GM18507 (cell line): ENCODE measurements at places on chromosomes 11 and 22.

DNA sequence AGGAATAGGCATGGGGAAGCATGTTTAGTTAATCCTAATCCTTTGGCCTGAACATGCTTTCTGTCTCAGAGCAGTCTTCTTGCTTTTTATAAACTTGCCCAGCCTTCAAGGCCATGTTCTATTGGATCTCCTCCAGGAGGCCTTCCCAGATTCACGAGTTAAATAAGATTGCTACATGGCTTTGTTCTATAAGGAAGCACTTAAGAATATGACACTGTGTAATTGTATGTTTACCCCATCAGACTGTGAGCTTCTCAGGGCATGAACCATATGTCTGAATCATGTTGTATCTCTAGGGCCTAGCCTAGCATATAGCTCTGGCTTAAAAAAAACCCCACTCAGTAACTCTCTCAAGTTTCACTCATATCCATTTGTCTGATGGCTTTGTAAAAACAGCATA lies 26.4 kb upstream of the UCP3 start:
- no peak for DNase-seq

GRCh38 chr11:88404932-88405710 lies 67.6 kb upstream of the CTSC start:
- no peak for DNase-seq

GRCh38 chr11:96223083-96223482 lies 119.9 kb downstream of the MAML2 start:
- DNase-seq: no peak

DNA sequence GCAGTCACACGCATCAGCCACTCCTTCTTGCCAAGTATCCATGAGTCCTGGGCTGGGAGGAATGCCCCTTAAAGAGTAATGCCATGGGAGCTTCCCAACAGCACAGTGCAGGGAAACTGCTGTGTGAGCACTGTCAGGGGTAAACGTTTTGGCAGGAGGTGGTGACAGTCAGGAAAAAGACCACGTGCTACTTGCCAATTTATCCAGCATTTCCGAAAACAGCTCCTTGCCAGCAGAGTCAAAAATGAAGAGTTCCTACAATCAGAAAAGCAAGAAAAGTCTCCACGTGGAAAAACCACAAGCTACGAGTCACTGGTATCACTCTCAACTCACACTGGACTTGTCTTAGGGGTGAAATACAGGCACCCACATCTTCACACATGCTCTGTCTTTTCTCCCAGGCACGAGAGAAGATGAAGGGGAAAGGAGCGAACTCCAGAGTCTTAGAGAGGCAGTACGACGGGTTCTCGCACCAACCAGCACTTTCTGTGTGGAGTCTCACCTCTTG lies 9.9 kb downstream of the IFT27 start:
- no peak for DNase-seq

GRCh38 chr11:88555829-88556202 lies 218.3 kb upstream of the CTSC start:
- DNase-seq: no peak

DNA sequence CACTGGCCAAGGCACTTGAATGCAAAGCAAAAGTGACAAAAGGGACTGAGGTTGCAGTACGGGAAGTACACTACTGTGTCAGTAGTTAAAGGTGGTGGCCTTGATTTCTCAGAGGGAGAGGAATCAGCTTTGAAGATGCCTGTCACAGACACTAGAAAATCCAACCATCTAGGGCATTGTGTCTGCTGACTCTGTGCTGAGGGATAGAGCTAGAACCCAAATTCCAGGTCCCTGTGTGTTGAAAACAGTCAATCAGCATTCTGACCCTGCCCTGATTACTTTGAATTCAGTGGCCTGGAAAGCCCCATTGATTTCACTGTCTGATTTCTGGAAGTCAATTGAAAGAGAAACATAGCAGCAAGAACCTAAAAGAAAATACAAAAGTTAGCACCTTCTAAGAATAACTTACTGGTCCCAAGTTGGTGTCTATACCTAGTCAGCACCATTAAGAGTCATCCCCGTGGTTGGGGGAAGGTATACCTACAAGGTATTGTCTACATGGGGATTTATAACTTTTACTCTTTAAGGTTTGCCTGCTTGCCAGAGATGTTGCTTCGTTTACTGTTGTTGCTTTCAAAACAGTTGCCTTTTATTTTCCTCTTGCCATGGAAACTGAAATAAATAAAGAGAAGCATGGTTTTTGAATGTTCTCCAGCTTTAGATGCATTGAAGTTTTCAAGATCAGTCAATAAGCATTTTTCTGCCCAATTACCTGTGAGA lies 97.3 kb downstream of the PDHX start:
- DNase-seq: no peak

- no peak for DNase-seq
Measured at GRCh38 chr11:96088914-96089313, 165.0 kb upstream of the MTMR2 start.

DNA sequence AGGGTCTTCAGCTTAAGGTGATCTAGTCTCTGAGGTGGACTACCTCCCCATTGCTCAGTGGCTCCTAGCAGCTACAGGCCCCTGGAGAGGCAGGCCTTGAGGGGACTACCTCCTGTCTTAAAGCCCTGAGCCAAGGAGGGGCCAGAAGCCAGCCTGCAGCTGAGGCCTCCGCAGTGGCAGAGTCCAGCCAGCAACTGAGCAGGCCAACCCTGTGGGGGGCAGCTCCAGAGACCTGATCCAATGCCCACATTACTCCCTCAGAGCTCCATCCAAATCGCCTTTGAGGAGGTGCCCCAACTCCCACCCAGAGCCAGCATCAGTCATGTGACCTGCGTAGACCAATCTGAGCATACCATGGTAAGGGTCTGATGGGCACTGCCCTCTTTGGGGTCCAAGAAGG lies 2.7 kb downstream of the C2CD2L start:
- no peak for DNase-seq

- DNase-seq: no peak
Measured at GRCh38 chr11:64854534-64855502, 10.4 kb upstream of the CDC42BPG start.

- no peak for DNase-seq
Measured at GRCh38 chr11:111312076-111312475, 13.7 kb downstream of the POU2AF3 start.
